ENCODE measurements at places on chromosomes 7 and 10.
A peak's percentile ranks its signal among the peaks of the same experiment; 100 is the strongest.

DNA sequence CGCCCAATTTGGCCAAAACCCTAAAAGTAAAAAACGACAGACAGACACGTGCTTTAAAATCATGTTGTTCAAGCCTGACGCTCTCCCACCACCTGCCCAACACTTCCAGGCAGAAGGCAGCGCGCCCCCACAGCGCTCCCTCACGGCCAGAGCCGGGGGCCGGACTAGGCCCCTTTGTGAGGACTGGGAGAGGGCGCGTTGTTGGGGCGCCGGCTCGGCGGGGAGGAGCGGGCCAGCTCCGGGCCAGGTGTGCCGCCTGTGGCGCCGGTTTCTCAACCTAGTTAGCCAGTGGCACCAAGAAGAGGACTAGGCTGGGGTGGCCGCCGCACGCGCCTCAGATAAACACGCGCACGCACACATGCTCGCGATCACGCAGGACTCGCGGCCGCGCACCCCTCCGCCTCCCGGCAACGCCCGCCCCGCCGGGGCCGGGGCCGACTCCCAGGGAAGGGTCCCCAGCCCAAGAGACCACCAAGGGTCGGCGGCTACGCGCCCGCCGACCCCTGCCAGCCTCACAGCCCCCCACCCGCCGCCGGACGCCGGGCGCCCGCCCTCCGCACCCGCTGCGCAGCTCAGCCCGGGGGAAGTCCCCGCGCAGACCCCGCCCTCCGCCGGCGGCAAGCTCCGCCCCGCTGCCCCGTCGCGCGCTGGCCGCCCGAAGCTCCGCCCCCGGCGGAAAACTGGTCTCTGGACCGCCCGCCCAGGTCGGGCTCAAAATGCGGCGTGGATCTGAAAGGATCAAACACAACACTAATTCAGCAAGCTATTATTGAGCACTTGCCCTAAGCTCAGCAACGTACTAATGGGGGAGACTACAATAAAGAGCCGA, at the start of gene IMMP2L:
TSS of gene IMMP2L (minus strand) at position 589 of the 829 bp plus-strand sequence.
- peak; percentile 85 for DNase-seq

DNA sequence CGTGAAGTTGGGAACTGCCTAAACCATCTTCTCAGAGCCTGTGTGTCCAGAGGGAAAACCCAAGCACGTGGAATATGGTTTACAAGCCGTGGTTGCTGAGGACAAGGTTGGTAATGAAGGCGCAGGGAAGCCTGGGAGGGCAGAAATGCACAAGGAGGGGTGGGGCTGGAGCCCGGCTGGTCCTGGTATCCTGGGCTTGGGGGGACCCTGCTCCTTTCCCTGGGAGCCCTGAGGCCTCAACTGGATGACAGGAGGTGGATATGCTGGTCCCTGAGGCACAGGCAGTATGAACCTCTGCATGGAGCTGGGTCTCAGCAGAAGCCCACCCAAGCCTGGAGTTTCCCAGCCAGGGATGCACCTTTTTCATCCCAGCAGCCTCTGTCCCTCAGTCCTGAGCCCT, 80.3 kb upstream of the RET start:
- no peak for DNase-seq

GRCh38 chr10:50219646-50220045, 31.7 kb downstream of the ASAH2 start:
- DNase-seq: no peak

DNA sequence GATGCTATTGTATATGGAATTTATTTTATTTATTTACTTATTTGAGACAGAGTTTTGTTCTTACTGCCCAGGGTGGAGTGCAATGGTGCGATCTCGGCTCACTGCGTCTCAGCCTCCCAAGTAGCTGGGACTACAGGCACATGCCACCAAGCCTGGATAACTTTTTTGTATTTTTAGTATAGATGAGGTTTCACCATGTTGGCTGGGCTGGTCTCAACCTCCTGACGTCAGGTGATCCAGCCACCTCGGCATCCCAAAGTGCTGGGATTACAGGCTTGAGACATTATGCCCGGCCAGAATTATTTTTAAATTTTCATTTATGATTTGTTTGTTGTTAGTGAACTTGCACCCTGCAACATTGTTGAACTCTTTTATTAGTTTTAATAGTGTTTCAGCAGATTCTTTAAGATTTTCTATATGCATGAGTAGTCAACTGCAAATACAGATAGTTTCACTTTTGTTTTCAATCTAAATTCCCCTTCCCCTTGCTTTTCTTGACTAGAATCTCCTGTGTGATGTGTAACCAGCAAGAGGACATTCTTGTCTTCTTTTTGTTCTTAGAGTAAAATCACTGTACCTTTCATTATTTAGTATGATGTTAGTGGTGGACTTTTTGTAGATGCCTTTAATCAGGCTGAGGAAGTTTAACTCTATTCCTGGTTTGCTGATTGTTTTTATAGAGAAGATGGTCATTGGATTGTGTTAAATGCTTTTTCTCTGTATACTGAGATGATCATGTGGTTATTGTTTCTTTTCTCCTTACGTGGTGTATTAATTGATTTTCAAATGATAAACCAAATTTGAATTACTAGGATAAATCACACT, 27.8 kb downstream of the ZNF33A start:
- DNase-seq: no peak

DNA sequence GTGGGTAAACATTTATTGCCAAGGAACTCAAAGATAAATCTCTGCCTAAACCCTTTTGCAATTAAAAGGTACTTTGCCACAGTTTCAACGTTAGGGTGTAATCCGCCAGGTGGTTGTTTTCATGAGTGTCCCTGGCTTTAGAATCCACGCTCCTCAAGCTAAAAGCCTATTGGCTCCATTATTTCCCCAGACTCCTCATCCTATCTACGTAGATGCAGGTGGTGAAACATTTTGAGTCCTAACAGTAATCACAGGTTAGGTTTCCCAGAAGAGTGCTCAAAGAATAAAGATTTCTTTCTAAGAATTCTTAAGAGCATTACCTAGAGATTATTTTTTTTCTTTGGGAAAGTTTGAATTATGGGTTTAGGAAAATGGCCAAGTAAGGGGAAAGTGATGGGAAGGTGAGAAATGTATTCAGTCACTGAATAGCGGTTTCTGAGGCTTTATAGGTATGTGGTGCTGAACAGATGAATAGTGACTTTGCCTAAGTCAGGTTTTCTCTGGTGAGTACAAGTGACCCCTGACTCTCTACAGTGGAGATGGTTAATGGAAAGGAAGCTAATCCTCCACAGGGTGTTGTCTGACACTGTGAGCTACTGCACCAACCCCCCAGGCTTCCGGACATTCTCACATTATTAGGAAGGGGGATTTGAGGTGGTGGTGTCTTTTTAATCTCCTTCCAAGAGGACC, 60.2 kb downstream of the NRP1 start:
- DNase-seq: no peak

DNA sequence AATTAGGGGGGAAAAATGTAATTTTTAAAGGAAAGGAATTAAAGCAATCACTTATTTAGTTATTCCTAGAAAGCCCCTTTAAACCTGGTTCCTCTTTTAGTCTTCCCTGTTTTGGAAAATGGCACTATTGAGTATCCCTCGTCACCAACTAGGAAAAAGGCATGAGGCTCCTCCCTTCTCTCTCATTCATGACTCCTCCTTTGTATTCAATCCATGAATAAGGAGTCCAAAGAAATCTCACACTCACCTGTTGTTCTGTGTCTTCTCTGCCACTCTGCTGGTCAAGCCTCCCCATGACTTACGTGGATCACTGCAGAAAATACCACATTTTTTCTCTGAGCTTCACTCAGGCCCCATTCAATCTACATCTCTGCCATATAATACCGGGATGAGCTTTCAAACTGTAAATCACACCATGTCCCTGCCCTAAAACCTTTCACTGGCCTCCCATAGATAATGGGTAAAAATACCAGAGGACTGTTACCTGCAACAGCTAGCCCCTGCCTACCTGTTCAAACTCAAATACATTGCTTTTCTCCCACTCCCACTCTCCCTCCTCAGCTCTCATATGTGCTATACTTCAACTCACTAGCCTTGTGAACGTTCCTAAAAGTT, 5.5 kb upstream of the VWDE start:
- DNase-seq: no peak

- DNase-seq: no peak
Observed at GRCh38 chr7:95056107-95056739, 148.8 kb downstream of the PPP1R9A start.

DNA sequence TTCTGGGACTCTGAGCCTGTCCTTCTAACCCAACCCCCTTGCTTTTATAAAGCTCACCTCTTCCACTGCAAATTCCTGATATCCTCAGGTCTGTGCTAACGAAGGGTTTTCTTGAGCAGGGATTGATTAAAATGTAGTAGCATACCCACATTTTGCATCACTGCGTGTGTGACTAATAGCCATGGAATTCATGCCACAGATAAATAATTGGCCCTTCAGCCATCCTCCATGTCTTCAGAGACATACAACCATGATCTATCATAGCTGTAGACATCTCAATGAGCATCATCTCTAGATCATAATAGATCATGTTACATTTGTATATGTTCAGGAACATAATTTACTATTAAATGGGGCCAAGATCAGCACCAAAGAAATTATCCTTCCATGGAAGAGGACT, 990.3 kb downstream of the KCNMA1 start:
- DNase-seq: no peak

DNA sequence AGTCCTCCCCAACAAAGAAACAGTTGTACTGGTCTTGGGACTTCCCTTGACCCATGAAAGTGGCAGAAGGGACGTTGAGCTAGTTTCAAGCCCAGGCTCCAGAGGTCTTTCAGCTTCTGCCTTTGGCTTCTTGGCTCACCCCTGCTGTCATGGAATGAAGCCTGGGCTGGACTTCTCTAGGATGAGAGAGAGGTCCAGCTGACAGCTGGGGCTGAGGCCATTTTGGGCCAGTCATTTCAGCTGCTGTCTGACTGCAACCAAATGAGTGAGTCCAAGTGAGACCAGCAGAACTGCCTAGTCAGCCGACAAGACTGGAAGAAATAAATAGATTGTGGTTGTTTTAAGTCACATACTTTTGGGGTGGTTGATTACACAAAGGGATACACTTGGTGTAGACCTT, 76.6 kb downstream of the TMEM178B start:
- no peak for DNase-seq

DNA sequence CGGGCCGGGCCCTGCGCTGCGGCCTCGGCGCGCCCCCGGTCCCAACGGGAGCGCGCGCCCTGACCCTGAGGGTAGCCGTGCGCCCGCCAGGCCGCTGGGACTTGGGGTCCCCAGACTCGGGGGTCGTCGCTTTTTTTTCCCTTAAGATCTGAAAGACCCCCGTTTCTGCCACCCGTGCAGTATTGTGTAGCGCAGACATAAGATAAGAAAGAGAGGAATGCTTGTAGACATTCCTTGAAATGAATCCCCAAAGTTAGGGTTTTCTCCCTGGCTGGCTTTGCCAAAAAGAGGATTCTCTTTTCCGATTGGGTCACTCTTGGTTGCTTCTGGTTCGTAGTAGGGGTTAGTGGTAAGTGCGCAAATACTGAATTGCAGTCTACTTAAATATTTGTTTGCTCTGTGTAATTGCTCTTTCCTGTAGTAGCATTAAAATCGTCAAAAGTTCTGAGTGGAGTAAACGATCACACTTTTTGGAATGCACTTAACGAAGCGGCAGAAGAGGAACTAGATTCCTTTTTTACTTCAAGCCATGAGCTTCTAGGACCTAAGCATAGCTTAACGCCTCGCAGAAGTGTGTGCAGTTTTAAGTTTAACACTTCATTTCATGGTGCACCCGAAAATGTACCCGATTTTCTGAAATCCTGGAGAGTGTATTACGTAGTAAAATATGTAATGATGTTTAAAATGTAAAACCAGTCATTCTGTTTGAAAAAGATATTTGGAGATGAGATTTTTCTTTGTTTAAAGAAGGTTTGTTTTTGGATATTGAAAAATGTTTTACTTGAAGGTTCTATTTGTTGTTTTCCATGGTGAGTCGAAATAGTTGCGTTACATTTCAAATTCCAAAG, 1.3 kb downstream of the CUL1 start:
- peak; percentile 45 for DNase-seq

DNA sequence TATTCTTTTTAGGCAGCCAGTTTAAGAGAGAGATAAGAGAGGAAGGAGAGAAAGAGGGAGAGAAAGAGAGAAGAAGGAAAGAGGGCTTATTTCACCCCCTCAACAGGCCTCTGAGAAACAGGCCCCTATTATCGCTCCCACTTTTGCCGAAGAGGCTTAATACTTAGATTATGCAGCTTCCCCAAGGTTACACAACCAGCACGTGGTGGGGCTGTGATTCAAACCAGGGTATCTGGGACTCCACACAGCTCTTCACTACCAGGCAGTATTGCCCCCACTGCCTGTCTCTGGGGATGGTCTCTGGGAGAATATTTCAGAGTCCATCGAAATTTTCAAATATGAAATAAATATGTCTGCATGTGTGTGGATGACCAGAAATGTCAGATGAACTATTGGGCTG, 3.0 kb downstream of the GIMAP1 start:
- no peak for DNase-seq

DNA sequence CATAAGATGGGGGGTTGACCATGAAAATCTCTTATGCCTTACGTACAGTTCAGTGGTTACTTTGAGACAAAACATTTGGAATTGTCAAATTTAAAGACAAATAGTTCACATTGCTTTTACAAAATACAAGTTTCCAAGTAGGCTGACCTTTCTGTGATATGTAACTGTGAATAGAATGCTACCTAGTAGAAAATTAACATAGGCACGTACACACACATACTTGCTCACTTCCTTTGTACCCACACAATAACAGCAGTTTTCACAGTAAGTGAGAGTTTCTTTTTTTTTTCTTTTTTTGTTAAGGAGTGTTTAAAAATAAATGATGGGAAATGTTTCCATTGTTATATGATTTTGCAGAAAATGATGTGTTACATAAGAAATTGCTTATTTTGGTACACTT, 53.3 kb upstream of the SP8 start:
- DNase-seq: no peak

DNA sequence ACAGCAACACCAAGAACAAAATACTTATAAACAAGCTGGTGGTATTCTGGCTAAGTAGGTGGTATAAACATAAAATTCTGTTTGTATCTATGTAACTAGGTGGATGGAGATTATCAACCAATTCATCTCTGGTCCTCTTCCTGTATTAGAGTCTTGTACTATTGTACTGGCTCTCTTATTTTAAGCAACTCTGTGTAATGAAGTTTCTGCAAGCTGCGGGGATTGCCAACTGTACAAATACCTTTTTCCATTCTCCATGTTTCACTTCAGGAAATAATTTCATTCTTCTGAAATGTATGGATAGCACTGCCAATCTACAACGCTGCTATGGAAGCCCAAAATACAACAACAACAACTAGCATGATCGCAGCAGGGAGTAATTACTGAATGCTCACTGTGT, 44.8 kb downstream of the JAZF1 start:
- no peak for DNase-seq

GRCh38 chr10:86614853-86615252, 39.5 kb upstream of the OPN4 start:
- no peak for DNase-seq

Data from midbrain (tissue), 1 donor.